Activated CD4-positive, alpha-beta memory T cell treated with anti-CD3 and anti-CD28 coated beads for 36 hours (primary cell): ENCODE measurements at places on chromosomes 1 and 21. TPM values are rescaled to one million over a fixed set of nuclear protein-coding genes. Genes with fewer than 3 reads are reported as not detected.

Gene CENPL
- 24.5 TPM for total RNA-seq

Gene BEST4
- total RNA-seq = 1.1 TPM

Gene GNAT2
- total RNA-seq = 0.29 TPM

Gene TEX38
- total RNA-seq = not detected

GRCh38 chr1:85850238-85850637 lies 142.0 kb upstream of the ZNHIT6 start:
- no peak overlapping the region for H3K27ac ChIP-seq
- no peaks in the 10 kb centered on the region for H3K4me1 ChIP-seq
- DNase-seq = no peak
- H3K36me3 ChIP-seq = no peaks in the 10 kb centered on the region
- no peak overlapping the region for H3K4me3 ChIP-seq
- no peaks in the 10 kb centered on the region for H3K27me3 ChIP-seq

GRCh38 chr1:219279017-219279770 lies 105.5 kb downstream of the LYPLAL1 start:
- no peak overlapping the region for H3K4me3 ChIP-seq
- DNase-seq = no peak
- no peaks in the 10 kb centered on the region for H3K36me3 ChIP-seq
- H3K27ac ChIP-seq = no peak overlapping the region

DNA sequence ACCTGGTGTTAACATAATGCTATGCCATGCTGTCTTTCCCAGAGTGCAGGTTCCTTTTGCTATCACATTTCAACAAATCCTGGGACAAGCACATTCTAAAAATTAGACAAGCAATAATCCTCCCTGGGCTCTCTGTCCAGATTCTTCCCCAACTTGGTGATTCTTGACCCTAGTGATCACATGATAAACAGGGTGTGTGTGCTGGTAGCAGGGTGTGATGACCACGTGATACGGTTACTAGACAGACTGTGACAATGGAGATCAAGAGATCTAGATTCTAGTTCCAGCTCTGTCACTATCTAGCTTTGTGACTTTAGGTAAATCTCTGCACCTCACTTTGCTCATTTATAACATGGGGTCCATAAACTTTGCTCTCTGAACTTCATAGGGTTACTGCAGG lies 61.9 kb upstream of the HSD17B7 start:
- H3K4me1 ChIP-seq = no peaks in the 10 kb centered on the region
- DNase-seq = no peak
- H3K27ac ChIP-seq = no peak overlapping the region
- no peaks in the 10 kb centered on the region for H3K36me3 ChIP-seq

DNA sequence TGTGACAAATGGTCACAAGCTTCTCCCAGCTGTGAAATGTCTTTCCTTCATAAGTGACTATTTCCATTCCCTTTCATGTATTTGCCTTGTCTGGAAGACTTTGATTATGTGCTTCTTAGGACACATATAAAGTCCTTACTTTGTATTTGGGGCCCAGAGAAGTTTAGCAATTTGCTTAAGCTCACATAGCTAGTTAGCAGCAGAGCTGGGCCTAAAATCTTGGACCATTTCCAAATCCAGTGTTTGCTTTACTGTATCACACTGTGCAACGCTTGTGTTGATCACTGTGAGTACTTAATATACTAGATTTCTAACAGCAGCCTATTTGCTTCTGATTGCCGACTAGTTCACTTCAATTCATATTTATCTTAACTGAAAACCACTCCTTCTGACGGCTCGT lies 2.2 kb upstream of the KCNA3 start:
- peaks cover 16% of the 10 kb centered on the region for H3K4me1 ChIP-seq
- H3K4me3 ChIP-seq = no peak overlapping the region
- H3K27me3 ChIP-seq = no peaks in the 10 kb centered on the region
- no peak for DNase-seq
- peaks cover 22% of the 10 kb centered on the region for H3K36me3 ChIP-seq

DNA sequence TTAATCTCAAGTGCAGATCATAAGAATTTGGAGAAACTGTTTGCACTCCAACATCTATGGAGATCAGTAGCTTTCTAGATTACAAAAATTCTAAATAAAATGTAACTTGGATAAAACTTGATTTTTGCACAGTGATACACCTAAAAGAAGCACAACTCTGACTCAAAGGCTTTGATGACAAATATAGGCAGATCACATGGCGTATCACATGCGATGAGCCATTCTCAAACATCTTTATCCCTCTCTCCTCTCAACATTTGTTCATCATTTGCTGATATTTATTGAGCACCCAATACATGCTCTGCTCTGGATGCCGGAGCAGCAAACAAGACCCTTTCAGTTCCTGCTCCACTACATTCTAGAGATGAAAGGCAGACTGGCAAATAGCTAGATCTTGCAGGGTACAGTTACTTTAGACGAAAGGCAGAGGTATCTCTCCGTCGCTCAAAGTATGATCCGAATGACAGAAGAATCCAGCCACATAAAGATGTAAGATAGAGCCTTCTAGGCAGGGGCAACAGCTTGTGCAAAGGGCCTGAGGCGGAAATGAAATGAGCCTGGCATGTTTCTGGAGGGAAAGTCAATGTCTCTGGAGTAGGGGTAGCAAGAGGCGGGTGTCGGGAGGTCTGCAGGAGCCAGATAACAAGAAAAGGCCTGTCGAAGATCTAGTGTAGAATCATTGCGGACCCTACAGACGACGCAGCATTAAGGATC lies 145.8 kb upstream of the ERRFI1 start:
- H3K27ac ChIP-seq = no peak overlapping the region
- DNase-seq = no peak
- H3K36me3 ChIP-seq = no peaks in the 10 kb centered on the region
- H3K4me1 ChIP-seq = peaks cover 28% of the 10 kb centered on the region

DNA sequence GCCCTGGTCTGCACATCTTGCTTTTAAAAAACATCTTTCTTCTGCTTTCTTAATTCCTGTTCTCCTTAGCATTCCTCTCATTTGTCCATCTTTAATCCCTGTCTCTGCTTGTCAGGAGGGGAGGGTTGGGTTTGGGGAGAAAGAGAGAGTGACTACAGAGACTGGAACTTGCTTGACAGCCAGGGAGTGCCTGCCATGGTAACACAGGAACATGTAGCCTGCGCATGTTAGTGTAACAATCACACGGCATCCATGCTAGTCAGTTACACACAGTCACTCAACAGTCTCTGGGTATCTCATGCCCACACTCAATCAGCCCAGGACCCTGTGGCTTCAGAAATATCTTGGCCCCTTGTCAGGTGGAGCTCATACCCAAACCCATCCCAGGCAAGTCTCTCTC lies 818 bp upstream of the TFAP2E start:
- H3K27me3 ChIP-seq = peaks cover 5% of the 10 kb centered on the region
- no peaks in the 10 kb centered on the region for H3K36me3 ChIP-seq
- H3K4me3 ChIP-seq = no peak overlapping the region
- H3K27ac ChIP-seq = no peak overlapping the region
- peaks cover 10% of the 10 kb centered on the region for H3K4me1 ChIP-seq
- DNase-seq = no peak

- no peak overlapping the region for H3K27ac ChIP-seq
- DNase-seq = no peak
- no peak overlapping the region for H3K4me3 ChIP-seq
- H3K36me3 ChIP-seq = no peaks in the 10 kb centered on the region
These were observed 266.2 kb upstream of the PLXNA2 start for GRCh38 chr1:208510192-208510952.

GRCh38 chr1:20936216-20936615 lies 149.1 kb upstream of the HP1BP3 start:
- no peaks in the 10 kb centered on the region for H3K27me3 ChIP-seq
- H3K4me3 ChIP-seq = no peak overlapping the region
- DNase-seq = no peak
- peaks cover 21% of the 10 kb centered on the region for H3K36me3 ChIP-seq
- H3K27ac ChIP-seq = no peak overlapping the region

- no peak for DNase-seq
- peaks cover 1% of the 10 kb centered on the region for H3K27me3 ChIP-seq
- H3K27ac ChIP-seq = no peak overlapping the region
- no peaks in the 10 kb centered on the region for H3K4me1 ChIP-seq
These were observed 112.8 kb downstream of the PRRX1 start for GRCh38 chr1:170776777-170777176.

DNA sequence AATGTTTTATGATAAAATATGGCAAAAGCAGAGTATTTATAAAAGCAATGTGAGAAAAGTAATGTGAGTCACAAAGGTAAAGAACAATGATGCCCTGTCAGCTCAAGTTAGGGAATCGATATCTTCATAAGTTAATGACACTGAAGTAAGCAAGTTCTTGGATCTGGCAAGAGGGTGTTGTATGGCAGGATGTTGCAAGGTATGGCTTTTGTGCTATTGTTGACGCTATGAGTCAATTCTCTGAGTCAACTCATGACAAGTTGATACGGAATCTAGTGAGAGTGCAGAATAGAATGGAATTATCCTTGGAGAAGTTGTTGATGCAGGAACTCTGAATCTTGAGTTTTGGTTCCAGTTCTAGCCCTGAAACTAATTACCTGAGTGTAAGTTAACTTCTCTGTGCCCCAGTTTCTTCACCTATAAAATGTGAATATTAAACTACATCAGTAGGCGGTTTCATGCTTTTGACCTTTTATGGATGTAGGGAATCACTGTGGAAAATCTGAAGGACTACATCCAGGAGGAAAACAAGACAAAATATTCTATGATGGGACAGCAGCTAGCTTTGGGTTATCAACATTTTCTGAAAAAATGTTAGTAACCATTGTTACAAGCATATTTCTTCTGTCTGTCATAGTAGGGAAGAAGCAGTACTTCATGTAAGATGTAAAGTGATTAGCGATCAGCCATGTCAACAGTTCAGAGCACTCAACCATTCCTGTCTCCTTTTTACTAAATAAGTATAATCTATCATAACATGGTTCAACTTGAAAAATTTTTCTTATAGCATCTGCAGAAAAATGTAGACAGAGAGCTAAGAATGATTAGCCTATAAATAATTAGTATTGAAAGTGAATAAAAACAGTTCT lies 96.9 kb downstream of the ATP6V1G3 start:
- H3K4me3 ChIP-seq = no peak overlapping the region
- H3K4me1 ChIP-seq = no peaks in the 10 kb centered on the region
- H3K27me3 ChIP-seq = peaks cover 6% of the 10 kb centered on the region
- no peak for DNase-seq

- no peaks in the 10 kb centered on the region for H3K4me1 ChIP-seq
- no peak overlapping the region for H3K4me3 ChIP-seq
- no peaks in the 10 kb centered on the region for H3K36me3 ChIP-seq
- H3K27ac ChIP-seq = no peak overlapping the region
These were observed 62.9 kb downstream of the TRABD2B start for GRCh38 chr1:47934243-47934805.

- no peak for DNase-seq
- peaks cover 14% of the 10 kb centered on the region for H3K27me3 ChIP-seq
- no peaks in the 10 kb centered on the region for H3K4me1 ChIP-seq
- no peak overlapping the region for H3K4me3 ChIP-seq
- no peaks in the 10 kb centered on the region for H3K36me3 ChIP-seq
These were observed 21.1 kb upstream of the SLC22A15 start for GRCh38 chr1:115955228-115955627.

DNA sequence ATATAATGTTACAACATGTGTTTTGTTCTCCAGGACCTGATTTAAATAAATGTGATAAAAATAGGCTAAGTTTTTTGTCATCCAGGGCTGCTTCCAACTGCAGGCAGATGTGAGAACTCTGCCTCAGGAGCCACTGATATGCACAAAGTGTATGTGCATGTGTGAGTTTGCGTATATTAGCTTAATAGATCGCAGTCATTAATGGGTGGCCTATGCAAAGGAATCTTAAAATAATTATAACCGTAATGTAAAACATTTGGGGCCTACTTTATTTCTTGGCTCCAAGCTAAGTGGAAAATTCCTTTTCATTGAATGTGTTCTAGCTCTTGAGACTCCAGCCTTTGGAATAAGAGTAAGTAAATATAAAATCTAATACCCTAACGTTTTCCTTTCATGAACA lies 16.8 kb downstream of the DHX9 start:
- no peak for DNase-seq
- no peak overlapping the region for H3K4me3 ChIP-seq
- no peaks in the 10 kb centered on the region for H3K27me3 ChIP-seq
- peaks cover 75% of the 10 kb centered on the region for H3K36me3 ChIP-seq
- peaks cover 18% of the 10 kb centered on the region for H3K4me1 ChIP-seq
- H3K27ac ChIP-seq = no peak overlapping the region

DNA sequence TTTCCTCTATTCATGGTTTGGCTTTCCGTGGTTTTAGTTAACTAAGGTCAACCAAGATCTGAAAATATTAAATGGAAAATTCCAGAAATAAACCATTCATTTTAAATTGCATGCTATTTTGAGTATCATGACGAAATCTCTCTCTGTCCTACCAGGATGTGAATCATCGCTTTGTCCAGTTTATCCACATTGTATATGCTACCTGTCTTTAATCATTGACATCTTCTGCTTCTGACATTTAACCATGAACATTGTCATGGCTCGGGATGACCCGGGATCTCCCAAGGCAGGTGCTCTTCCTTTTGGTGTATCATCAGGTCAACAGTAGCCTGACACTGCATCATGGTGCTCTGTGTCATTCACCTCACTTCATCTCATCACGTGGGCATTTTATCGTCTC lies 125.5 kb upstream of the HNRNPU start:
- H3K4me3 ChIP-seq = no peak overlapping the region
- DNase-seq = no peak
- H3K4me1 ChIP-seq = no peaks in the 10 kb centered on the region
- no peaks in the 10 kb centered on the region for H3K36me3 ChIP-seq

DNA sequence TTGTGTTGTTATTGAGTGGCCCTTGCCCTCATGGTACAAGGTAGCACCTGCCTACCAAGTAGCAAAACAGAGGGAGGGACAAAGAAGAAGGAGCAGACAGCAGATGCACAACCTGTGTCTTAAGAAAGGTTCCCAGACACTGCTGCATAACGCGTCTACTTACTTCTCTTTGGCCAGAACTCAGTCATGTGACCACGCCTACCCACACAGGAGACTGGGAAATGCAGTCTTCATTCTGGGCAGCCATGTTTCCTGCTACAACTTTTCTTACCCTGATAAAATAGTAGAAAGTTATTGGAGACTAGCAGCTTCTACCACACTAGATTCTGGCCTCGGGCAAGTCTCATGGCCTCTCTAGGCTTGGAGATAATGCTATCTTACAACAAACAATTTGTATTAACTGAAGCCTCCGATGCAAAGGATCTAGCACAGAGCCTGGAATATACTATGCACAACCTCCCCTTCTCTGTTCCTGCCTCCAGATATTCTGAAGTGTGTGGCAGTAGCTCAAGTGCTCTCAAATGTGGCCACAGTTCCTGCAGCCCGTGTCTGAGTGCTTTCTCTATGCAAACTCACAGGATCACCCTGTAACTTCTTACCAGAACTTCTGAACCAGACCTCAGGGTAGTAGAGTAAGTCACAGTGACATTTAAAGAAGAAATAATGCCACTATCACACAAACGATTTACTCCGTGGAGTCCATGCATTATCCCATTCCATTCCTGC lies 34.1 kb upstream of the BTG2 start:
- H3K27me3 ChIP-seq = no peaks in the 10 kb centered on the region
- H3K4me1 ChIP-seq = peaks cover 52% of the 10 kb centered on the region
- no peak overlapping the region for H3K4me3 ChIP-seq
- H3K27ac ChIP-seq = peak overlapping the region; percentile 52
- no peaks in the 10 kb centered on the region for H3K36me3 ChIP-seq
